ENCODE measurements at places on chromosomes 12 and 14. TPM values are rescaled to one million over a fixed set of nuclear protein-coding genes. Genes with fewer than 3 reads are reported as not detected.

ABHD12B gene
- 0.88 TPM for polyA plus RNA-seq

- DNase-seq, result peak; percentile 64
These were observed 213.5 kb upstream of the KRR1 start for GRCh38 chr12:75724928-75725312.

- DNase-seq, result no peak
These were observed 126.9 kb downstream of the SLC25A47 start for GRCh38 chr14:100450049-100450448.

PTPN21 gene
- 5.3 TPM for polyA plus RNA-seq

- no peak for DNase-seq
These were observed 39.3 kb upstream of the CAPRIN2 start for GRCh38 chr12:30794020-30794419.

- DNase-seq, result no peak
These were observed 26.9 kb upstream of the CCDC88C start for GRCh38 chr14:91444335-91445020.

GDF3 gene
- polyA plus RNA-seq, result 1.6 TPM

GRCh38 chr14:56633544-56633943 lies 53.9 kb downstream of the TMEM260 start:
- no peak for DNase-seq

SPX gene
- 28.2 TPM for polyA plus RNA-seq

RTL1 gene
- not detected for polyA plus RNA-seq

GRCh38 chr14:73058922-73059673 lies 764 bp downstream of the RBM25 start:
- no peak for DNase-seq

DNA sequence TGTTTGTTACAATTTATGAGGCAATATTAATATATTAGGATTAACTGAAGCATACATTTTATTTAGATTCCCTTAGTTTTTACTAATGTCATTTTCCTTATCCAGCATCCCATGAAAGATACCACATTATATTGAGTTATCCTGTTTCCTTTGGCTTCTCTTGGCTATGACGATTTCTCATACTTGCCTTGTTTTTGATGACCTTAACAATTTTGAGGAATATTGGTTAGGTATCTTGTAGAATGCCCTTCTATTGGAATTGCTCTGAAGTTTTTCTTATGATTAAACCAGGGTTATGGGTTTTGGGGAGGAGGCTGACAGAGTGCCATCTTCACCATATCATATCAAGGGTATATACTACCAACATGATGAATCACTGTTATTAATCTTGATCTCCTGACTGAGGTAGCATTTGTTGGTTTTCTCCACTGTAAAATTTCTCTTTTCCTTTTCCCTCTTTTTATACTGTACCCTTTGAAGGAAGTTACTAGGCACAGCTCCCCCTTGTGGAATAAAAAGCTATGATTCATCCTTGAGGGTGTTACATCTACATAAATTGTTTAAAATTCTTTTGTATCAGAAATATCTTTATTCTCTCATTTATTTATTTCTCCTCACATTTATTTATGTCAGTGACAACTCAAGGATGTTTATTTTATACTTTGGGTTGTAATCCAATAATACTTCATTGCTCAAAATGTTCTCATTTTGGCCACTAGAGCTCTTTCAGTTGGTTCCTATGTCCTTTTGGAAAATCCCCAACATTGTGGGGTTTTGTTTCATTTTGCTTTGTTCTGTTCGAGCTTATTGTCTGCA lies 239.0 kb downstream of the SLC16A7 start:
- no peak for DNase-seq

DNA sequence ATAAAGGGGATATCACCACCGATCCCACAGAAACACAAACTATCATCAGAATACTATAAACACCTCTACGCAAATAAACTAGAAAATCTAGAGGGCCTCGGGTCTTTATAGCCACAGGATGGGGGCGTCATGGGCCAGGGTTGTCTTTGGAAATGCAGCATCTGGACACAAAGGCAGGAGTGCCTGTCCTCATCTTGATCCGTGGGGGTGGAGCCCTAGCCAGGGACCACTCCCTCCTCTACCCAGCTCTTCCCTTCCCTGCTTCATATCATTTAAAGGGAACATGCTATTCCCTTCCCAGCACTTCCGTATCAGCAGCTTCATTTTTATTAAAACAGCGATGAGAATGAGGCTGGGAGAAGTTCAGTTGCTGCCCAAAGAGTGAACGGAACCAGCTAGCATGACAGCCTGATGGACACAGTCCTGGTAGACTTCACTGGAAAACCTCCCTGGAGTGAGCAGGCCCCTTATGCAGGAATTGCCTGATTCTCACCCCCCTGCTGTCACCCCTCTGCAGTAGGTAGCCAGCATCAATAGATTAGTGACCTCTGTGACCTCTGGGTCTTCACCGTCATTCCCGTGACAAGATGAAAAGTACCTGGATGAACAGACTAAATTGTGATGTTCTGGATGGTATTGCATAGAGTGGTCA lies 251.4 kb upstream of the RGS6 start:
- no peak for DNase-seq

DNA sequence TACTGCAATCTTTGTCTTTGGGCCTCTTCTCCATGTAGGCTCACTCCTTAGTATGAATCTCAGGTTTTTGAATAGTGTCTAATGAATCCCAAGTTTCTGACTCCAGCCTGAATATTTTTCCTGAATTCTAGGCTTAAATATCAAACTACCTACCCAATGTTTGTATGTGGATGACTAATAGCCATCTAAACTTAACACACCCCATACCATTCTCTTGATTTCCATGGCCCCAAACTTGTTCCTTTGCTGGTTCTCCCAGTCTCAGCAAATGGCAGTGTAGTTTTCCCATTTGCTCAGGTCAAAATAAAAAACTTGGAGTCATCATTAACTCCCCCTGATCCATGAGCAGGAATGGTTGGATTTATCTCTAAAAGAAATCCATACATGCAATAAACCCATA lies 18.8 kb upstream of the SDR39U1 start:
- no peak for DNase-seq

DNA sequence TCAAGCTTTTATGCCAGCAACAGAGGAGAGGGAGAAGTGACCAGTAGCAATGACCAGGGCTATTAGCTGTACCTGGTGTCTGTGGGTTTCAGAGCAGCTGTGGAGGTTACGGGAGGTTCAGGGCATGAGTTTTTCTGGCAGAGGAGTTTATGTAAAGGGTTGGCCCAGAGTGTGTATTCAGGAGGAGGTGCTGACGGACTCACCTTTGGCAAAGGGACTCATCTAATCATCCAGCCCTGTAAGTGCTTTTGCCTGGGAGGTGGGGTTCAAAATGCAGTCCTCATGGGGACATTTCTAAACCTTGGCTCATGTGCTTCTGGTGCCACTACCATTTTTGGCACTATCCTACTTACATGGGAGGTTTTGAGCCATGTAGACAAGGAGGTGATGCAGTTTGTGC lies 95.3 kb downstream of the DAD1 start:
- no peak for DNase-seq

- peak; percentile 51 for DNase-seq
These were observed 28.5 kb downstream of the JDP2 start for GRCh38 chr14:75456069-75456996.

- DNase-seq, result no peak
These were observed 45.5 kb upstream of the ST8SIA1 start for GRCh38 chr12:22380031-22380430.

- no peak for DNase-seq
These were observed 368.3 kb downstream of the ZFP36L1 start for GRCh38 chr14:68424443-68425172.

DNA sequence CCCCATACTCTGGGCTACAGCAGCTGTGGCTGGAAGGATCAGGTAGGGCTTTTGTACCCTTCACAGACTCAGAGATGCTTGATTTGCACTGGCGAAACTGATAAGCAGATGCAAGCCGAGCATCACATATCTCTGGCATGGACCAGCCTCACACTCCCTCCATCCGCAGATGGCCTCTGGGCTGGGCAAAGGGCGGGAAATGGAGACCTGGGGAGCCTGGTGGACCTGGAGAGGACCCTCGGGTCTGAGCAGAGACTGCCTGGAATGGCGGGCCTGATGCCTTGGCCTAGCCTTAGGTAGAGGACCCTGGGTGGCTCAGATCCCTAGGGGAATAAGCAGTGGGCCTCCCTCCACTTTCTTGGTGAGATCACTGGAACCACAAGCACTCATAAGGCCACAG lies 53.2 kb downstream of the GALNT16 start:
- DNase-seq, result peak; percentile 24

- no peak for DNase-seq
These were observed 52.2 kb downstream of the PAPOLA start for GRCh38 chr14:96554315-96554910.

OTX2 gene
- polyA plus RNA-seq, result not detected

PLEKHH1 gene
- polyA plus RNA-seq, result 9.1 TPM

ZDHHC22 gene
- polyA plus RNA-seq, result not detected

- DNase-seq, result no peak
These were observed 357.1 kb downstream of the BCL11B start for GRCh38 chr14:98914942-98915341.

PLD4 gene
- polyA plus RNA-seq, result not detected

DGKA gene
- 13.2 TPM for polyA plus RNA-seq

GRCh38 chr14:53338192-53338591 lies 185.1 kb upstream of the DDHD1 start:
- no peak for DNase-seq

CFAP54 gene
- polyA plus RNA-seq, result 0.13 TPM

NCKAP5L gene
- polyA plus RNA-seq, result 7.2 TPM

GALNT4 gene
- polyA plus RNA-seq, result 2.6 TPM

DNA sequence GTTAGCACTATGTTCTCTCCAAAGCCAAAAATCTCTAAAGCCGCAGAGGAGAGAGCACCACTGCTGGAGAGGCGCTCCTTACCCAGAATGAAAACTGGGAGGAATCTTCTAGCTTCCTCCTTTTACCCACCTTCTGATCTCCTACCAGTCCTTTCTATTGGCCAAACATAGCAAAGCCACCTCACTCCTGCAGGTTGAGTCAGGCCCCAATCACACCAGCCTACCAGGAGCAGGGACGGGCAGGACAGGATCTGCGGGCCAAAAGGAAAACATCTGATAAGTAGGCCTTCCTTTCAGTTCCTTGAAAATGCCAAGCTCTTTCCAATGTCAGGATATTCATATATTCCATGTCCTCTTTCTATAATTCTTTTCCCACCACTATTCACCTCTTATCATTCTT lies 197.7 kb upstream of the CNOT2 start:
- no peak for DNase-seq

PRR4 gene
- polyA plus RNA-seq, result 3.2 TPM

- peak; percentile 53 for DNase-seq
These were observed 108.3 kb downstream of the IGF1 start for GRCh38 chr12:102372087-102372486.

DNA sequence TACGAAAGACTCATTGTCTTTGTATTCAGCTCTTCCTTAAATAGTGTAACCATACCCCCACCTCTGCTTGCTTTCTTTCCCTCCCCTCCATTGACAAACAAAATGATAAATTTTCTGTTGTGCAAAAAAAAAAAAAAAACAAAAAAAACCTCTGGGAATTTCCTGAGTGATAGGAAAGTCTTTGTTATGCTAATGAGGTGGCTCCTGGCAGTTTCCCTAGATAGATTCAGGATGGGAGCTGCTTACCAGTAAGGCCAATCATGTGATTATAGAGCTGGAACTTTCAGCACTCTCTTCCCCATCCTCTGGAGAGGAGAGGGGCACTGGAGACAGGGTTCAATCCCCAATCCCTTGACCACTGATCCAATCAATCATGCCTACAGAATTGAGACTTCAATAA lies 120.5 kb downstream of the NUAK1 start:
- DNase-seq, result no peak

MYRFL gene
- polyA plus RNA-seq, result 1.6 TPM

GRCh38 chr12:58540480-58541299 lies 379.6 kb downstream of the LRIG3 start:
- peak; percentile 89 for DNase-seq

DNA sequence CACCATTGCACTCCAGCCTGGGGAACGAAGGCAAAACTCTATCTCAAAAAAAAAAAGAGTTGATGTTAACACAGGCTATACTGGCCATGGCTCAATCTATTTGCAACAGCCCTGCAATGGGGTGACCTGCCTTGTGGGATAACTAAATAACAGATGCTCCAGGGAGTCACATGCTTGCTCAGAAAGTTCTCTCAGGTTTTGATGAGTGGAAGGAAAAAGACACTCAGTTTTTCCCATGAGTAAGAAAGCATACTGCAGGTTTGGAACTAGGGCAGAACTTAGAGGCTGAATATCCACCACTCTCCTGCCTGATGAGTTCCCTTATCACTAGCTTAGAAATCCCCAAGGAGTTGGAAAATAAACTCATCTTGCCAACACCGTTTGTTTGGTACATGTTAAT lies 16.9 kb downstream of the WSB2 start:
- no peak for DNase-seq
